ENCODE measurements at places on chromosomes 7 and 10. TPM values are rescaled to one million over a fixed set of nuclear protein-coding genes. Genes with fewer than 3 reads are reported as not detected.

The ATP6V0A4 gene
- total RNA-seq = 0.21 TPM

The DLX5 gene
- total RNA-seq = 0.24 TPM

The GHRHR gene
- total RNA-seq = not detected

The SYNPO2L gene
- not detected for total RNA-seq

The CDH23 gene
- not detected for total RNA-seq

The DHX32 gene
- total RNA-seq = 52.5 TPM

The CRYGN gene
- not detected for total RNA-seq

The BHLHA15 gene
- total RNA-seq = 0.85 TPM

The RBP3 gene
- not detected for total RNA-seq

The IFT22 gene
- total RNA-seq = 9.6 TPM

The SEMA3A gene
- total RNA-seq = 138 TPM

The DNAJC12 gene
- total RNA-seq = 1.7 TPM

The GATAD1 gene
- 15.9 TPM for total RNA-seq

The TMEM236 gene
- total RNA-seq = not detected

The PITX3 gene
- total RNA-seq = not detected

The A1CF gene
- total RNA-seq = not detected

The CACNA2D1 gene
- total RNA-seq = 0.64 TPM

The SH2D4B gene
- under 0.01 TPM for total RNA-seq

The MBL2 gene
- not detected for total RNA-seq

The CARD11 gene
- total RNA-seq = 3.2 TPM

The TAS2R4 gene
- 0.96 TPM for total RNA-seq

The FAM171A1 gene
- 7.2 TPM for total RNA-seq

The TMEM196 gene
- total RNA-seq = not detected

The KCP gene
- 0.72 TPM for total RNA-seq

The UPK3B gene
- 1.7 TPM for total RNA-seq

The EGR2 gene
- under 0.01 TPM for total RNA-seq

The OGDH gene
- 59.5 TPM for total RNA-seq

The ZNF467 gene
- 1.2 TPM for total RNA-seq

The TBX20 gene
- total RNA-seq = not detected

The NRP1 gene
- 24.5 TPM for total RNA-seq

The MYOF gene
- 167 TPM for total RNA-seq

The CDNF gene
- total RNA-seq = 0.24 TPM

The CLDN4 gene
- total RNA-seq = 60.3 TPM

The RSPH10B gene
- under 0.01 TPM for total RNA-seq

The RPA3 gene
- total RNA-seq = 21.7 TPM

The XRCC2 gene
- total RNA-seq = 0.48 TPM

The SPDYE16 gene
- not detected for total RNA-seq

The PRKG1 gene
- total RNA-seq = 0.24 TPM

Data from tracheal epithelial cell (primary cell).